ENCODE measurements at places on chromosomes 3 and 15.

- DNase-seq, result no peak
These were observed 275.3 kb downstream of the UACA start for GRCh38 chr15:70488002-70488605.

DNA sequence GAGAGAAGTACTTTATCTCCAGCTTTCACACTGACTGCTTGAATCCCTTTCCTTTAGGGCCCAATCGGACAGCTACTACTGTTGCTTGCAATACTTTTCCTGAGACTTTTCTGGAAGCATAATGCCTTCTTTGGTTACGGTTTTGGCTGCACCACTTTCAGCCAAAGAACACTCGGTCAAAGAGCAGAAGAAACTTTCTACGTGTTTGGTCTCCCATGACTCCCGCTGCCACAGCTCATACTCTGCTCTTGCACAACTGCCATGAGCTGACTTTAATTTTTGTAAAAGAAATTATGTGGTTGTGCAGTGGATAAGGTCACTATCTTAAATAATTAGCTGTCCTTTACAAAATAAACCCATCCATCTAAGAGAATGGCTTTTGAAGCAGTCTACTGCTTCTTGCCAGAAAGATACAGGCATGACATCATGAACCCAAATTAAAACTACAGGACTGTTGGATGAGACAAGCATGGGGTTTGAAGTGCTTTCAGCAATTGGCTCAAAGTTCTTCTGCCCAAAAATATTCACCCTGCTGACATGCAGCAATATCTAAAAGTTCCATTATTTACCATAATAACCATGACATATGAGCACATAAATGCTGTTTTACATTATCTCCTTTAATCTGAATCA lies 42.0 kb downstream of the PROS1 start:
- DNase-seq, result no peak

GRCh38 chr3:191783024-191783423 lies 322.1 kb downstream of the PYDC2 start:
- no peak for DNase-seq

DNA sequence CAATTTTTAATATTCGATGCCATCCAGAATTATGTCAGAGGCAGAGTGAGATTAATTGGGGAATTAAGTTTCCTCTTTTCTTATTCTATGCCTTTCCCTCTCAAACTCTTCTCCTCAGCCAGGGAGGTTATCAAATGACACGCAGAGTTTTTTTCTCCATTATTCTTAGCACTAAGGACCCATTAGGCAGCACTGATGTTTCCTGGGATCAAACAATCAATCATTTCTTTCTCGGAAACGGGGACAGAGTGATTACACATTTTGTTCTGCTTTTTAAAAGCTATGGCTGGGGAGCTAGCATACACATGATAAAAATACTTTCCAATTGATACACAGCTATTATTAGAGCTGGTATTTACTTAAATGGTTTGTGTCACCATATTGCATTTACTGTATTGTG lies 35.3 kb upstream of the PSMD6 start:
- no peak for DNase-seq

DNA sequence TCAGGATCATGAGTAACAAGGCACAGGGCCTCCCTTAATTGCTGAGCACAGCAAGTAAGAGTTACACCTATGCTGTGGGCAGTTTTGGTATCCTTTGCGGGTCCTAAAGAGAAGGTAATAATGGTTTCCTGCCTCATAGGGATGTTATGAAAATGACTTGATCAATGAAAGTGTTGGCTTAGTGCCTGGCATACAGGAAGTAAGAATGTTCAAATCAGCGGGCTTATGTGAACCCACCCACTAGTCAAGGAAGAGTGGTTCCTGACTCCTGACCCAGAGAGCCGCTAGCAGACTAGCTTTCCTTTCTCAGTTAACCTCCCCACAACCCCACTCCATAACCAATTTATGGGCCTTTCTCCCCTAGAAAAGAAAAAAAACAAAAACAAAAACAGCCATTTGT lies 5.2 kb upstream of the ADAMTS9 start:
- DNase-seq, result no peak

GRCh38 chr3:161153480-161153879 lies 48.3 kb upstream of the B3GALNT1 start:
- DNase-seq, result no peak

GRCh38 chr15:56495053-56495452 lies 30.1 kb upstream of the MNS1 start:
- no peak for DNase-seq

- no peak for DNase-seq
These were observed 29.1 kb downstream of the PLXND1 start for GRCh38 chr3:129577366-129577765.

GRCh38 chr3:55620351-55621025 lies 133.4 kb upstream of the WNT5A start:
- DNase-seq, result no peak

GRCh38 chr3:66494959-66495667 lies 5.7 kb downstream of the LRIG1 start:
- DNase-seq, result no peak

DNA sequence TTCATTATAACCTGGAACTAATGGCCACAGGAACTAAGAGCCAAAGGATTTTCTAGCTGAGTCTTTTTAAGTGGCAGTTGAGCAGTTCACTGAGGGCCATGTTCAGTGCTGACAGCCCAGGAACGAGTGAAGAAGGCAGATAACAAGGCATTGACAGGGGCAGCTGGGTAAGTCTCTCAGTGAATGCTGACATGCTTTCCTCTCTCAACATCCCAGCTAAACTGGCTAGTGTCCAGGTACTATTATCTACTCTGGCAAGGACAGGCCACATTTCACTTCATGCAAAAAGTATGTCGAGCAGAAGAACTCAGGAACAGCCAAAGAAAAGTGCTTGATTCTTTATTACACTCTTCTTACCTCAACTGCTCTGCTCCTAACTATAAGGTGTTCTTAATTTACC lies 515.9 kb downstream of the NLGN1 start:
- DNase-seq, result no peak

DNA sequence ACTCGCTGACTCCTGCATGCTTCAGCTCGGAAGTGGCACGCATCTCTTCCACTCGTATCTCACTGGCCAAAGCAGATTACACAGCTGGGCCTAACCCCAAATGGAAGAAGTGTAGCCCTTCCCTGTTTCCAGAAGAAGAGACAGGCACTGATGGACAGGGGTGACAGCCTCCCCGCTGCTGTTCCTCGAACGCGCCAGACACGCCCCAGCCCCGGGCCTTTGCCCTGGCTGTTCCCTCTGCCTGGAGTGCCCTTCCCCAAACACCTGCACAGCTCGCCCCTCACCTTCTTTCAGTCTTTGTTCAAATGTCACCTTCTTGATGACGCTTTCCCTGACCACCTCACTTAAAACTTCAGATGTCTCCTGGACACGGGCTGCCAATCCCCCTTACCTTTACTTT lies 26.0 kb upstream of the CYP11A1 start:
- no peak for DNase-seq

DNA sequence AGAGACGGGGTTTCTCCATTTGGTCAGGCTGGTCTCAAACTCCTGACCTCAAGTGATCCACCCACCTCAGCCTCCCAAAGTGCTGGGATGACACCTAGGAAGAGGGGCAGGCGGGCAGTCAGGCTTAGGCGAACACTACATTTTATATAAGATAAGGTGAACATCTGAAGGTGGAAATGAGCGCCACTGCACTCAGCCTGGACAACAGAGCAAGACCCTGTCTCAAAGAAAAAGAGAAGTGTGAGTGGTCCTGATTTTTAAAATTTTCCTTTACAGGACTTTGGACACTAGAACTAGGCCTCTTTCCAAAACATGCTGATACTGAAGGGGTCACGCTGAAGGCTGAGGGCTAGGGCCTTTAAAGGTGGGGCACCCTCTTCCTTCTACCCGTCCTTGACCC lies 48.0 kb downstream of the ZDHHC19 start:
- DNase-seq, result no peak

DNA sequence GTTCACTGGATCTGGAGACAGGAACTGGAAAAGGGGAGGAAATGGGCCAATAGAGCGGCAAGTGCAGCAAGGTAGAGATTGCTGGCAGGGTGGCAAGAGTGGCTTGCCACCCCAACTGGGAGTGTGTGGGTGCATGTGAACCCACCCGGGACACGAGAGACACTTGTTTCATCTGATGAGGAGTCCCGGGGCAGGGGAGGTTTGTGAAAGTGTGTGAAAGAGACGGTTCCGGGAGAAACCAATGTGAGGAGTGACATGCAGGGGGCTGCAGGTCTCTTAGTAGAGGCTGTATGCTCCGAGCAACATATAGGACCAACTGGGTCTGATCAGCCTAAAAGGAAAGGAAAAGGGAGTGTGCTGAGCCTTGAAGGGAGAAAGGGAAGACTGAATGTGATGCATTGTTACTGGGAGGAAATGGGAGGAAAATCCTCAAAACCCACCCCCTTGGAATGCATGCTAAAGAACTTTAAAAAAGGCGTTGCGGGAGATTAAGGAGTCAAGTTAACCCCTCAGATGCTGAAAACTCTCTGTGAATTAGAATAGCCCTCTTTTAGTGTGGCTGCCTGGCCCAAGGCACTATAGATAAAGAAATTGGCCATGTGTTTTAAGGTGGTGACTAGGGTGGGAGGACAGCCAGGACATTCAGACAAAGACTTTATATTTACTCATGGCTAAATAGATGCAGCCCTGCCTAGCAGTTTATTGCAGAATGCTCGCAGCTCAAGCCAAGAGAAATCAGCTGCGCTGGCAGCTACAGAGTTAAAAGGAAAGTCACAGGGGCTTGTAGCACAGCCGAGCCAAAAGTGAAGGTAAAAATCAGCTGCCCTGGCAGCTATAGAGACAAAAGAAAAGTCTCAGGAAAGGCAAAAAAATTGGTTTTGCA lies 9.1 kb upstream of the SLC9C1 start:
- DNase-seq, result no peak

DNA sequence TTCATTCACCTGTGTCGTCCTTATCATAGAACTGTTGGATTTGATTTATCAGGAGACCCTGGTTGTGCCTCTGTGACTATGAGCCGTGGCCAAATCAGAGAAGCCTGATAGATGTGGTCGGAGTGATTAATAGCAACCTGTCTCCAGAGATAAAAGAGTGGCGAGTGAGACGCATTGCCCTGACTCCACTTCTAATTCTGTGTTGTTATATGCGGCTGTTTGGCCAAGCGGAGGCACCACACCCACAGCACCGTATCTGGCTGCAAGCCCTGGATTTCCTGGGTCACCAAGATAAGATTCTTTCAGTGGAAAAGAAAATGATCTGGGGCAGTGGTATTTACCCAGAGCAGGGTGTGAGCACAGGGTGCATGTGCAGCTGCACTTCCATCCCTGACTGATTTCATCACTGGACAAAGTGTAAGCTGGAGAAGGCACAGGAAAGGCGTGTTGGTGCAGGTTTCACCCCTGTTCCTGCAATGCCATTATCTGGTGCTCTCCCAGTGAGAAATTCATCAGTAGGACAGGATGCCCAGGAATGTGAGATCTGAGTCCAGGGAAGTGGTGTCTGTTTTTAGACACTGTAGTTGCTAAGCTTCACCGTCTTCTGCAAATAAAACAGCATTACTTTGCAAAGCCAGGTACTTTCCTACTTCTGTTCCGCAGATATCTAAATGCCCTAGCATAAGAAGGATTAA lies 84.6 kb downstream of the CD47 start:
- no peak for DNase-seq

DNA sequence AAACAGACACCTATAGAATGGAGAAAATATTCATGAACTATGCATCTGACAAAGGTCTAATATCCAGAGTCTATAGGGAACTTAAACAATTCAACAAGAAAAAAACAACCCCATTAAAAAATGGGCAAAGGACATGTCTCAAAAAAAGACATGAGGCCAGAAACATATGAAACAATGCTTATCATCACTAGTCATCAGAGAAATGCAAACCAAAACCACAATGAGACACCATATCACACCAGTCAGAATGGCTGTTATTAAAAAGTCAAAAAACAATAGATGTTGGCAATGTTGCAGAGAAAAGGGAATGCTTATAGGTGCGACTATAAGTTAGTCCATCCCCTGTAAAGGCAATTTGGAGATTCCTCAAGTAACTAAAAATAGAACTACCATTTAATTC lies 11.4 kb upstream of the HDGFL3 start:
- DNase-seq, result no peak

- DNase-seq, result no peak
These were observed 11.8 kb upstream of the UACA start for GRCh38 chr15:70775160-70775559.

DNA sequence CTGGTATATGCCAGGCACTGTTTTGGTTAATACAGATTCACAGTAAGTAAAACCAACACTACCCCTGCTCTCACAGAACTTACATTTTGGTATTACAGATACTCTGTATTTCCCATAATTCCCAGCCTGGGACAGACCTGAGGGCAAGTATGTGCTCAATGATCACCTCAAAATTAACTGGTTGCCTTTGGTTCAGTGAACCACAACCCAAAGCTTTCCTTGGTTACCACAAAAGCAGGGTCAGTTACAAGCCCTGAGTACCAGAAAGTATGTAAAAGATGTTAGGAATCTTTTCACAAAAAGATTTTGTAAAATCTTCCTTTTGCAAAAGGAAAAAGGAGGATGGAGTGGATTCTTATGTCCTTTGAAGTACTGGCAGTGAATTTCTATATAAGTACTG lies 72.2 kb upstream of the GUCA1C start:
- no peak for DNase-seq

- no peak for DNase-seq
These were observed 126.8 kb downstream of the TGFBR2 start for GRCh38 chr3:30733209-30733608.
